ENCODE measurements at places on chromosomes 2 and 18. TPM values are rescaled to one million over a fixed set of nuclear protein-coding genes. Genes with fewer than 3 reads are reported as not detected.
A peak's percentile ranks its signal among the peaks of the same experiment; 100 is the strongest.

DNA sequence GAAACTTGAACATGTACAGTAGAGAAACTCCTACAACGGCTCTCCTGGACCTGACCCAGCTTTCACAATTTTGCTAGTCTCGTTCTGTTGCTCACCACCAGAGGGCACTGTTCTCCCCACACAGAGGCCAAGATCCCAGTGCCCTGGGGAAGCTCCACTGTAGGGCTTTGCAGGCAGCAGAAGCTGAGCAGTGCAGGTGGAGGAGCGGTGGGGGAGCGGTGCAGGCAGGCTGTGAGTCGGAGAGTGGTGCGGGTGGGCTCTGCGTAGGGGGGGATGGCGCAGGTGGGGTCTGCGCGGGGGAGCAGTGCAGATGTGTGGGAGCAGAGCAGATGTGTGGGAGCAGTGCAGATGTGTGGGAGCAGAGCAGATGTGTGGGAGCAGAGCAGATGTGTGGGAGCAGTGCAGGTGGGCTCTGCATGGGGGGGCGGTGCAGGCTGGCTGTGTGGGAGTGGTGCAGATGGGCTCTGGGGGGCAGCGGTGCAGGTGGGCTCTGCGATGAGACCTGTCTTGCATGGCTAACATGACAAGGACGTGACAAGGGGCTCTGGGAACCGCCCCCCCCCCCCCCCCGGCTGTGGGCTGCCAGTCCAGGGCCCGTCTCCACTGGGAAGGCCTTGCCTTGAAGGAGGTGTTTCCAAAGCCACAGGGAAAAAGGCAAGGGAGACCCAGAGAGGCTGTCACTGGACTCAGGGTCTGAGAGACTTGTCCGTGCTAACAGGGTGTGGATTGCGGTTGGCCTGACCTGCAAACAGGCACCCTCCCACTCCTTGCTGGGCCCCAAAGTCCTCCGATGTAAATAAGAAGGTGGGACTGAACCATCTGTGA lies 7.3 kb downstream of the CYS1 start:
- DNase-seq = peak; percentile 93

- DNase-seq = no peak
Measured at GRCh38 chr2:169360984-169361705, 1.2 kb downstream of the LRP2 start.

- no peak for DNase-seq
Measured at GRCh38 chr18:75253784-75254183, 43.2 kb downstream of the TSHZ1 start.

DNA sequence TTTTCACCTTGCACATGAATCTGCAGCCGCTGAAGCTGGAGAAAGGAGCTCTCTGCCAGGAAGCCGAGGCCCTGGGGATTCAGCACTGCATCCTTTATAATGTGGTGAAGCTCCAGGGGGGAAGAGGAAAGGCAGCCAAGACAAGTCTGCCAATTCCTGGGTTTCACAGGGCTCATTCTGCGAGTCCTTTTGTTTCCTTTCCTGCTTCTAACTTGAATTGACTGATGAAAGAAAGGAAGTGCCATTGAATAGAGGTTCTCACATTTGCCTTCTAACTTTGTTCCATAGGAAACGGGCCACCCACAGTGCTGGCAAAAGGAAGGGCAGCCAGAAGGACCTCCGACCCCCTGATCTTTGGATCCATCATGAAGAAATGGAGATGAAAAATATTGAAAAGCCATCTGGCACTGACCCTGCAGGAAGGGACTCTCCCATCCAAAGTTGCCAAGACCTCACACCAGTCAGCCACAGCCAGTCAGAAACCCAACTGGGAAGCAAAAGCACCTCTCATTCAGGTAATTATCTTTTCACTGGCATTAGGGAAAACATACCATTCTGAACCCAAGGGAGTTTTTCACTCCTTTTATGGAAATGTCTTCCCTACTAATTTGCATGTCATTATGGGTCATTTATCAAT lies 765.4 kb downstream of the MBD2 start:
- no peak for DNase-seq

GRCh38 chr2:219727771-219728429 lies 100.5 kb downstream of the SLC4A3 start:
- DNase-seq = no peak

GRCh38 chr2:120709608-120710041 lies 26.0 kb upstream of the GLI2 start:
- no peak for DNase-seq

- DNase-seq = peak; percentile 67
Measured at GRCh38 chr18:48949606-48950535, 894 bp downstream of the SMAD7 start.

GRCh38 chr18:73724958-73725357 lies 422.7 kb downstream of the FBXO15 start:
- DNase-seq = no peak

GRCh38 chr2:33335516-33335915 lies 140.9 kb upstream of the RASGRP3 start:
- DNase-seq = no peak

DNA sequence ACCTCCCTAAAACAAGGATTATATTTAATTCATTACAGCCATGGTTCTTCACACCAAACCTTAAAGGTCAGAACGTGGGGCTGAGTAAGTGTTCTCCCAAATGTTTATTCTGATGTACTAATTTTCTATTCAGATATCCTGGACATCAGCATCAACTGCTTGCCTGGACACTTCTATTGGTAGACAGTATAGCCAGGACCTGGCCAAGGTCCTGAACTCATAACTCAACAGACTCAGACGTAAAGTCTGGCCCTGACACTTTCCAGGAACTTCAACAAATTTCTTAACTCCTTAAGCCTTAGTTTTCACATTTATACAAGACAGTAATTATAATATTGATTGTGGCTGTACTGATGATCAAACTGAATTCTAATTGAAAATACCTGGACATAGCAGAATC lies 89.1 kb downstream of the AKAIN1 start:
- no peak for DNase-seq

DNA sequence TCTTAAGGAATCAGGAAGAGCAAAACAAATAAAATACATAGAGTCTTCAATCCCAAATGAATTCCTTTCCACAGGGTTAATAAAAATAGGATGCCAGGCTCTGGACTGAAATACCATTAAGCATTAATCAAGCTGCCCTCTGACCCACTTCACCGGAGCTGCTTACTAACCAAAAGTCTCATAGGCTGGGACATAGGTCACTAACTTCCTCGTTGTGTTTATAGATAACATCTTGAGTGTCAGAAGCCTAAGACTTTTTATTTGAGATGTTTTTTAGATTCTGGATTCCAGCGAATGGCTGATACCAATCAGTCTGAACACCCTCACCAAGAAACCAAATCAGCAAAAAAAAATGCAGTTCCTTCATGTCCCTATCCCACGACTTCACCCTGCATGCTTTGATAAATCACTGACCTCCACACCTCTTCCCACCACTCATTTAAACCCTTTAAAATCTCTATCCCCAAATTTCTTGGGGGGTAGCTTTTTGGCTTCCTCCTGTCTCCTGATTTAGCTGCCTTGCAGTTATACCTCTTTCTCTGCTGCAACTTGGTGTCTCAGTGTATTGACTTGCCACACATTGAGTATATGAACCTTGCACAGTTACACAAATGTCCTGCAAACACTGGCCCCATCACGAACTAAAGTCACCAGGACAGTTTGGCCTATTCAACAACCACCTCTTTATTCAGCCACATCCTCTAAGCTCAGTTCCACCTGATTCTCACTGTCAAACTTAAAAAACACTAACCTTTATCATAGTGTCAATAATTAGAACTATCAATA lies 399.3 kb downstream of the METTL4 start:
- no peak for DNase-seq

DNA sequence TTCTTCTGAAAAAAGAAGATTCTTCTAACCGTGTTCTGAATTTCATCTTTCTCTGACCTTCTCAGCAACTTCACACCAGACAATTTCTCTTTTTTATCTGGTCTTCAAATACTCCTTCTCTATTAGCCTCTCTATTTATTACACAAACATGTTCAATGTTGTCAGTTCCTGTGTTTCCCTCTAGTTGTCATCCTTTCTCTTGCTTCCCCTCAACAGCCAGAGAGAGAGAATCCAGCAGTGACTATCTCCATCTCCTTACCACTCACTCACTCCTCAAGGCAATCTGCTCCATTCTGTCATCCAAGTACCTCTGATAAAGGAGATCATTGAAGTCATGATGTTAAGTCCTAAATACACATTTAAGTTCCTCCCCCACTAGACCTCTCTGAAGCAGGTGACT lies 491.9 kb upstream of the CHAC2 start:
- no peak for DNase-seq

- no peak for DNase-seq
Measured at GRCh38 chr2:106038601-106039375, 155.3 kb downstream of the UXS1 start.

DNA sequence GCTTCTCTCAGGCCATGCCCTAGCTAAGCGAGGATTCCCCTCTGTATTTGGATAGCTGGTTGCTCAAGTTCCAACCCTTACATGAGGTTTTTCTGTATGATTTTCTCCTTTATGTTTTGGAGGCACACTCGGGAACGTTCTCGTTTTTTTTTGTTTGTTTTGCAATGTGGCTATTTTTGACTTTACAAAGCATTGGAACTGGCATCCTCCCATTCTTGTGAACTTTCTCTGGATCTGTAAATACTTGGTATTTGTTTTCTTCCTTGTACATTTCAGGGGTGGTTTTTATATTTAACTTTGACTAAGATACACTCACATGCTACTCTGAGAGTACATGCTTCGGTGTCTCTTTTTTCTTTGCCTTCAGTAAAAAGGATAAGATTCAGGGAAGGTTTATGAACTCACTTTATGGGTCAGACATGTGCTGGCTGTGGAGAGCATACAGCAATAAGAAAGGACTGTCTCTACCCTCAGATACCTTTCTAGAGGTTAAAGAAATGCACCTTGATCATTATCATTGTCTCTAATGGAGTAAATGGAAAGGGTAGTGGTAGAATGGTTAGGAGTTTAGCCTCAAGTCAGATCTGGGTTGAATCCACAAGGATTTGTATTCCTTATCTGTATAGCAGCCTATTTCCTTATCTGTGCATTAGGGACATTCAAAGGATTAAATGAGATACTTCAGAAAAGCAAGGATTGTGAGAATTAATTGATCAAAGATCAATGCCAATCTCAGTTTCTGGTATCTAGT lies 61.9 kb downstream of the MEIS1 start:
- DNase-seq = no peak

GRCh38 chr2:200596774-200597570 lies 11.2 kb downstream of the AOX1 start:
- no peak for DNase-seq

- DNase-seq = no peak
Measured at GRCh38 chr2:45483997-45484396, 127.1 kb downstream of the SRBD1 start.

DNA sequence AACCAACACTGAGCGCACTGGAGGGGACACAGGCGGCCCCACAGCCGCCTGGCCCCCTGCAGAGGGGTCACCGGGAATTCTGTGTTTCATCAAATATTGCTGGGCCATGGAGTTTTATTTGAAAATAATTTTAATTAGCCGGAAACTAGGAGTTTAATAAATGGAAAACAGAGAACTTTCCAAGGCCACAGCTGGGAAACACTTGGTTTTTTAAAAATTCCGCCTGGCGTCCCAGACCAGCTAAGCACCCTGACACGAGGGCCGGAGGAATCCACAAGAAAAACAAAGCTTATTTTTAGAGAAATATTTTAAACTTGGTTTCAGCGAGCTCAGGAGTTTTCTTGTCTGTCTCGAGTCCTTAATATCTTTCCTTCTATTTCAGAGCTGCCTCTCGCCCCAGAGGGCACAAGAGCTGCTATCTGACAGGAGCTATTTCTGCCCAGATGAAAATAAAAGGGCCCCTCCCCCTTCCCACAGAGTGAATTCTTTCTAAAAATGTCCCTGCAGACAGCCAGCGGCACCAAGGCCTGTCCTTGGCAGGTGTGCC lies 8.2 kb downstream of the ZFP36L2 start:
- no peak for DNase-seq

GRCh38 chr2:240566203-240567136 lies 1.8 kb upstream of the RNPEPL1 start:
- DNase-seq = peak; percentile 96

The IL18R1 gene
- 42.9 TPM for total RNA-seq

The MBD5 gene
- 89.7 TPM for total RNA-seq

The LDLRAD4 gene
- total RNA-seq = 29.2 TPM

The FAM161A gene
- 0.88 TPM for total RNA-seq

All from natural killer cell (primary cell).